COR-L47 (cell line): ENCODE measurements at places on chromosomes 7 and 10.

GRCh38 chr7:159209429-159209828, 64.8 kb upstream of the VIPR2 start:
- no peak for DNase-seq

GRCh38 chr7:1071731-1072254, 16.1 kb upstream of the GPER1 start:
- no peak for DNase-seq

GRCh38 chr7:106979551-106980357, 64.8 kb upstream of the PRKAR2B start:
- no peak for DNase-seq

- DNase-seq, result no peak
These were observed 22.0 kb downstream of the STEAP1B start for GRCh38 chr7:22477876-22478450.

GRCh38 chr7:17436126-17436525, 137.7 kb downstream of the AHR start:
- DNase-seq, result no peak

GRCh38 chr7:111516612-111517011, 45.7 kb downstream of the IMMP2L start:
- DNase-seq, result no peak

- DNase-seq, result no peak
These were observed 25.2 kb downstream of the RELN start for GRCh38 chr7:103964269-103964668.

- DNase-seq, result no peak
These were observed 59.5 kb downstream of the FAM204A start for GRCh38 chr10:118282670-118283069.

- no peak for DNase-seq
These were observed 230.5 kb upstream of the PPP2R2D start for GRCh38 chr10:131670341-131670740.

DNA sequence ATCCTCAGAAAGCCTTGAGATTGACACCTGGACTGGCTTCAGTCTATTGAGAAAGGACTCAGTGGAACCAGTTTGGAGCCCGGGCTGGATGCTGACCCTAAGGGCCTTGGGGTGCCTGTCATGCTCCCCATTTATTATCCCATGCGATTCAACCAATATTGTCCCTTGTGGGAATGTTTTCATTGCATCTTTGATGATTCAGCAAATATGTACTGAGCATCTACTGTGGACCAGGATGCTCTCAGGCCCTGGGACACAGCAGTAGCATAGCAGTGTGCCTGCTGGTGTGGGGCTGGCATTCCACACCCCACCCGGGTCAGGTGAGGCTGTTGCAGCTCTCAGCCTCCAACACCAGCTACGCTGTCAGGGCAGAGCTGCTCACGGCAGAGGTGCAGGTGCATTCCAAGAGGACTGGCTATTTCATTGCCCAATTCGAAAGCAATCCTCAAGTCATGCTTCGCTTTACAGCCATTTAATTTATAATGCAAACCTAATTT, 586.0 kb downstream of the TCERG1L start:
- DNase-seq, result no peak

DNA sequence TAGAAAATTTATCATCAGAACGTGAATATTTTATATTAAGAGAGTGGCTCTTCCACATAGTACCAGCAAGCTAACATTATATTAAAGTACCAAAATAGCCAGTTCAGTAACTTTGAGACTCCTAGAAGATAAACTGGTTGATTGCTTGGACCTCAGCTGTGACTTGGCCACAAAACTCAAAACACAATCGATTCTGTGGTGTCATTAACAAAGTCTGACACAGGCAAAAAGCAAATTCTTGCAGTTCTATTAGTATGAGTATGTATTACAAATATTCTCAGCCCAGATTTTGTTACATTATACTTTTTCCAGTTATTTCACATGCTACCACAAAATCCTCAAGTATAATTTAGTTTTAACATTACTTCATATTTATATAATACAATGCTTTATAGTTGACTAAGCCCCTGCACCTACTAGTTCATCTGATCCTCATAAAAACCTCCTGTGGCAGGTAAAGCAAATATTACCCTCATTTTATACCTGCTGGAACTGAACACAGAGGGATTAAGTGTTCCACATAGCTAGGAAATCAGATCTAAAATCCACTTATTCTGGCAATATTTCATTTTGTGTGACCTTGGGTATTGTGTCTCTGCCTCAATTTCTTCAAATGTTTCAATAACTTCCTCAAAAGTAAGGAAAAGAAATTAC, 279.9 kb upstream of the MKLN1 start:
- DNase-seq, result no peak

- DNase-seq, result peak; percentile 24
These were observed 1355.5 kb upstream of the LRRTM3 start for GRCh38 chr10:65570143-65571010.

GRCh38 chr10:97729014-97729413, 7.9 kb upstream of the ZFYVE27 start:
- no peak for DNase-seq

DNA sequence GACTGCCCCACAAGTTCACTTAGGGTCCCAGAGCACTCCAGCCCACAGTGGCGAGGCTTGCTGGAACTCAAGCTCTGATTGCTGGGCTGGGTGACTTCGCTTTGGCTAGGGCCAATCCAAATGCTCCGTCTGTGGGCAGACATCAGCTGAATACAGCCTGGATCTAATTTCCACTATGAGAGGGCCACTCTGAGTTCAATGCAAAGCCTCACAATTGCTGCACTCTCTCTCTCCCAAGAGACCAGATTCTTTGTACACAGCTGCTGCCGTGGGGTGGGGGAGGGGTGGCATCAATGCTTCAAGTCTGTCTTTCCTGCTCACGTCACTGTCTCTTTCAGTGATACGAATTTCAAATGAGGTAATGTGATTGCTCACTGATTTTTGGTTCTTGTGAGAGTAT, 47.3 kb upstream of the BPGM start:
- no peak for DNase-seq

- no peak for DNase-seq
These were observed 34.7 kb downstream of the MET start for GRCh38 chr7:116706668-116707126.

DNA sequence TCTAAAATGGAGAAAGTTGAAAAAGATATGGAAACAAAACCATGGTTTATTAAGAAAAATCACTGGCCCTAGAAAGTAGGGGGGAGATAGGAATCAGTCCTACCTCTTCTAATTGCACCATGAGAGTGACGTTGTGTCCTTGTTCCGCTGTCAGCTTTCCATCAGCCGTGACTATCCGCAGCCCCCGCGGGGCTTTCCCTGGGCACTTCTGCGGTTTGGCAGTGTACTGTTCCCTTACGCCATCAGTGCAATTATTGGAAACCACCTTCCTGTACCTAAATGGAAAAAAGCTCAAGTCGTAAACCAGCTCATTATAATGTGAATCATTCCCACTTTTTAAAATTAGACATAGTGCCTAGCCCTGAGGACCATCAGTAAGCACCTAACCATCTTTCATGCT, 512.2 kb downstream of the SORCS1 start:
- DNase-seq, result no peak

- DNase-seq, result peak; percentile 49
These were observed 156.8 kb downstream of the FRMD4A start for GRCh38 chr10:14173706-14174594.

DNA sequence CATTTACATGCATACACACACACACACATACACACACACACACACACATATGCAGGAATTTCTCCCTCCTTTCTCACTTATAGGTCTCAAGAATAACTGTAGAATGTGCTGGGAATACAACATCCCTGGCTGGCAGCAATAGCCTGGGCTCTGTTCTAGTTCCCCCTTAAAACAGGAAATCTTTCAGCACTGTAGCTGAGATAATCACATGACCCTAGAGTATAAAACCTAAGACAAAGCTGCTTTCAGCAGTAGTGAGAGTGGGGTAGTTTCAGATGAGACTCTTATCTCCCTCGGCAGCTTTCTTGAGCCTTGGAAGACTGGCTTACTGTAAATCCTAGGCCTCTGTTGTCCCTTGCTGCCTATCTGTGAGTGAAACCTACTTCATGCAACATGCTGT, 137.4 kb upstream of the AKR1E2 start:
- no peak for DNase-seq

DNA sequence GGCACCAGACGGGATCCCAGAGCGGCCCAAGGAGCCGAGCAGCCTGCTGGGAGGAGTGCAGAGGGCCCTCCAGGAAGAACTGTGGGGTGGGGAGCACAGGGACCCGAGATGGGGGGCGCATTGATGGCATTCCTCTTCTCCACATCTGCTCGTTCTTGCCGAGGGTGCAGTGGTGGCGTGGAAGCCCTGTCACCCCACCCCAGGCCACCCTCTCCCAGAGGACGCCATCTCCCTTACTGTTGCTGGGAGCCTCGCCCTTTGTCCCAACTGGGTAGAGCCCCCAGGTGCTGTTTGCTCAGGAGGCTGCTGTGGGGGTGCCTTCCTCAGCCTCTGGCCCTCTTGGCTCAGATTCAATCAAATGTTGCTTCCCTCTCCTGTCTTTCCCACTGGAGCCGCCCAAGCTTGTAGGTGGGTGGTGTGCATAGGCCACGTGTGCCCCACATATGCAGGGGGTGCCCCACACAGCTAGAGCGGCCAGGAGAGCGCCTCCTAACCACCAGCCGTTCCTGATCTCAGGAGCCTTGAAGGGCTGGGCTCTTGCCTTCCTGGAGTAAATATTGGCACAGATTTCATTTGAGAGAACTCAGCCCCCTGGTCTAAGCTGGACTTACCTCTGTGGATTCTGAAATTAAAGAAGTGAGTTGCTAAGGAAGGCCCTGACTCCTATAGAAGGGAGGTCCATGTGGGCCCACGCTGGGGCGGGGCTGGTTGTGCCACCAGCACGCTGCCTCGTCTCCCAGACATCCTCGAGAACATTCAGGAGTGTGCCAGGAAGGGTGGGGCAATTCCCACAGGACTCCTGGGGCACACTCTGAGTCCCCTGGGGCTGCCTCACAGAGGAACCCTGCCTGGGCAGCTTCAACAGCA, 39.2 kb downstream of the ZNF467 start:
- DNase-seq, result no peak

DNA sequence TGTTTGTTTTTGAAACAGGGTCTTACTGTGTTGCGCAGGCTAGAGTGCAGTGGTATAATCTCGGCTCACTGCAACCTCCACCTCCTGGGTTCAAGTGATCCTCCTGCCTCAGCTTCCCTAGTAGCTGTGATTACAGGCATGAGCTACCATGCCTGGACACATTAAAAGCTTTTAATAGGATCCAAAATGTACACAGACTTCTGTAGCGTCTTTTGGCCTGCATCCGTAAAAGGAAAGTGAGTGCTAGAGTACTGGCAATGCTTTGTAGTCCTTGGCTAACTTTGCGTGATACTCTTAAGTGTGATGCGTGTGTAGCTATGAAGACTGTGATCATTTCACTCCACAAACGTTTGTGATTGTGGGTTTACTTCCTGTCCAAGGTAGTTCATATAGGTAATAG, 13.3 kb downstream of the ZRANB1 start:
- DNase-seq, result no peak

DNA sequence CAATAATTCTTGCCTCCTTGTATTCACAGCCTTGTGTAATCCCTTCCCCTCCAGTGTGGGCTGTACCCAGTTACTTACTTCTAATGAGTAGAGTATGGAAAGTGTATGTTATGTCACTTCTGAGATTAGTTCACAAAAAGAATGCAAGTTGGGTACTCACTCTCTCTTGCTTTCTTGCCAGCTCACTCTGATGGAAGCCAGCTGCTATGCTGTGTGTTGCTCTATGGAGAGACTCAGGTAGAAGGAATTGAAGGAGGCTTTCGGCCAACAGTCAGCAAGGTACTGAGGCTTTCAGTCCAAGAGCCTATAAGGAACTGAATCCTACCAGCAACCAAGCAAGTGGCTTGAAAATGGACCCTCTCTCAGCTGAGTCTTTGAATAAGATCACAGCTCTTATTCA, 9.7 kb upstream of the BICC1 start:
- DNase-seq, result no peak

GRCh38 chr7:136086712-136087111, 109.6 kb upstream of the MTPN start:
- DNase-seq, result peak; percentile 61

DNA sequence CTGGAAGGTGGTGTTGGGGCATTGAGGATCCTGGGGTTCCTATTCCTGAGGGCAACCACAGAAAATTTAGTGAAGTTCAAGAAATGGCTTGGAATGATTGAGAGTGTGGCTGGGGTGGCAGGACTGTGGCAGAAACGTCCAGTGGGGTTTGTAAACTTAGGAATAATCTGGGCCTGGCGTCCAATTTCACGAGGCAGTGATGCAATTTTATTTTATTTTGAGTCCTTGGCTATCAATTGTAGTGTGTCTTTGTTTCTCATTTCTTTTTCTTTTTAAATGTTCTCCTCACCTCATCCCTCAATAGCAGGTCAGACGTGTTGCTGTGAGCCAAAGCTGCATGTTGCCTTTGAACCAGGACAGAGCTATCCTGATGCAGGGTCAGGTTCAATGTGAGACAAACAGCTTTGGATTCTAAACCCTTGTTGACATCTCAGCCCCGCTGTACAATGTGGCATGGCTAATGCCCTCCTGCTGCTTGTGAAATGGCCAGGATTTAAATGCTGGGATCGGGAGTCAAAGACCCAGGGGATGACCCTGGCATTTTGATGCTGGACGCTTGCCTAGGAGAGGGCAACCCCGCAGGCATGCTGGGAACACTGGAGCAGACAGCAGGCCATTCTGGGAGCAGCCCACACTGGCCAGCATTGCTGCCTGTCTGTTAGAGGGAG, 64.8 kb downstream of the RBM20 start:
- DNase-seq, result no peak

- no peak for DNase-seq
These were observed 234.3 kb upstream of the TEX47 start for GRCh38 chr7:89029864-89030263.

- DNase-seq, result no peak
These were observed 447.3 kb downstream of the KCNMA1 start for GRCh38 chr10:77190291-77190690.

DNA sequence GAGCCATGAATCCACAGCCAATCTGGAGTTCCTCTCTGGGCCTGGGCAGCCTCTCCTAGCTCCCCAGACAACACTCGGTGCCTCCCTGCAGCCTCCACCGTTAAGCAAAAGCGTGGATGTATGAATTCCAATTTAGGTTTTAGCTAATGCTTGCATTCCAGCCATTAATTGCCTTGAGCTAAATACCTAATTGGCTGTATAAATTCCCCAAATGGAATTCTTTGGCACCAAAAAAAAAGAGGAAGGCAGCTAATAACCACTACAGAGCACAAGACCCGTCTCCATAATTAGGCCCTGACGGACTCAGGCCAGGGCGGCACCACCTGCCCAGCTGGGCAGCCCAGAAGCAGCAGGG, 140.5 kb downstream of the PTPRN2 start:
- no peak for DNase-seq
